ENCODE measurements at places on chromosomes 5 and 9.
A peak's percentile ranks its signal among the peaks of the same experiment; 100 is the strongest.

DNA sequence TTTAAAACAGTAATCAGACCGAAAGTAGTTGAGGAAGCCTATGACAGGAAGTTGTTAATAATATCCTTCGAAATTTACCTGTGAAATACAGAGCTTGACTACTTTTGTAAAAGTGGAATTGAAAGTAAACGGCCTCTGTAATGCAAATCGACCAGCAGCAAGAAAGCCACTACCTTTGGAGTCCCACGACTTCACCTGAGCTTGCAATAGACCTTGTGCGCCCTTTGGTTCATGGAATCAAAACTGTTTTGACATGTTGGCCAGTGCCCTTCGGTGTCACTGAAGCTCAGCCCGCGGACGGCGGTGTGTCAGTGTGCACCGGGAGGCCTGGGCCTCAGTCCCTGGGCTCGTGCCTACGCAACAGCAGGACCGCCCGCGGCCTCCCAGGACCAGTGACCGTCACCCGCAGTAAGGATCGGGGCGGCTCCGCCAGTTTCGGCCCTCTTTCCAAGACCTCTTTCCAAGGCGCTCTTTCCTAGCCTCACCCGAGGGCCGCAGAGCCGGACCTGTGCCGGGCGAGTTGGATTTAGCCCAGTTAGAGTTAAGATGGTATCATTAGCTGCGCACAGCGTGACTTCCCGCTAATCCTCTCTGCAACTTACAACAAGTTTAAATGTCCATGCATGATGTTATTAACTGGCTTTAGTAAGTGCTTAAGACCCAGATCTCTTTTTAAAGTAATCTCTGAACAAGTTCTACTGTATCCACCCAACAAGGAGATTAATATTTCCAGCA is 223.3 kb downstream of the MEF2C start:
- no peak for DNase-seq

DNA sequence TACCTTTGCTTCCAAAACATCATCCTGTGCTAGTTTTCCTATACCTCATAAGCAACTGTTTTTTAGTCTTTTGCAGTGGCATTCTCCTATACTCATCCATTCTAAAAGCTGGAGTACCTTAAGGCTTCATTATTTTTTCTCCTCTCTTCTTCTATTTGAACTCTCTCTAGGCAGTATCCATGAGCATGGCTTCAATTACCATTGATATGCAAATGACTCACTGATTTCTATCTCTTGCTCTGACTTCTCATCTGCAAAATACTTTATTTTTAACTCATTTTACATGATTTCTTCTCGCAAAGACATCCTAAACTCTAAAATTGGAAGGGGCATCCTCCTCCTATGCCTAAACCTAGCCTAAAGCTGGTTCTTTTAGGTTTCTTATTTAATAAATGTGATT is 365.1 kb upstream of the NUDT12 start:
- no peak for DNase-seq

- no peak for DNase-seq
Measured at GRCh38 chr5:79992891-79993657, 2.0 kb upstream of the MTX3 start.

DNA sequence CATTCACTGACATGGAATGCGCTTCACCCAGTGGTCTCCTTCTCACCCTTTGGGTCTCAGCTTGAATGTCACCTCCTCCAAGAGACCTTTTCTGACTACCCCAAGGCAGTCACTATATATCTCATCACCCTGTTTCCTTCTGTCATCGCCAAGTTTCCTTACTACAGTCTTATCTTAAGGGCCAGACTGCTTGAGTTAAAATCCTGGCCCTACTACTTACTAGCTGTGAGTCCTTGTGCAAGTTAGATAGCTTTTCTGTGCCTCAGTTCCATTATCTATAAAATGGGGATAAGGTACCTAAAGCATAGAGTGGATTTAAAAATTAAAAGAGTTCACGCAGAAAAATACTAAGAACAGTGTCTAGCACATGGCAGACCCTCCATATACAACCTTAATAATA is 132.4 kb downstream of the GABBR2 start:
- DNase-seq: no peak

- DNase-seq: no peak
Measured at GRCh38 chr5:131751506-131751905, 45.3 kb downstream of the FNIP1 start.

GRCh38 chr9:83706676-83707517 is 861 bp downstream of the UBQLN1 start:
- peak; percentile 89 for DNase-seq

GRCh38 chr5:41763081-41763480 is 107.1 kb downstream of the OXCT1 start:
- DNase-seq: no peak

DNA sequence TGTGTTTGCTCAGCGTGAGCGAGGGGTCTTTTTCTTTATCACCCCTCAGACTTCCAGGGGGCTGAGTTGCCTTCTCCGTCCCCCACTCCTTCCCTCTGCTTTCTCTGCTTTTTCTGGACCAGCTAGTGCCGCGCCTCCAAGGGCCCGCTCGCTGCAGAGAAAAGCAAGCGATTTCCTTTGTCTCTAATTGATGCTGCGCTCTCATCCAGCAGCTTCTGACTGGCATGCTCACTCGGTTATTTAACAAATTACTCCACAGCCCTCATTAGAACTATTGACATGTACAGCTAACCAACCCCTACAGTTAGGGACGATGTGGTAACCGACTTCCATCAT is 288.0 kb downstream of the ELAVL2 start:
- no peak for DNase-seq

DNA sequence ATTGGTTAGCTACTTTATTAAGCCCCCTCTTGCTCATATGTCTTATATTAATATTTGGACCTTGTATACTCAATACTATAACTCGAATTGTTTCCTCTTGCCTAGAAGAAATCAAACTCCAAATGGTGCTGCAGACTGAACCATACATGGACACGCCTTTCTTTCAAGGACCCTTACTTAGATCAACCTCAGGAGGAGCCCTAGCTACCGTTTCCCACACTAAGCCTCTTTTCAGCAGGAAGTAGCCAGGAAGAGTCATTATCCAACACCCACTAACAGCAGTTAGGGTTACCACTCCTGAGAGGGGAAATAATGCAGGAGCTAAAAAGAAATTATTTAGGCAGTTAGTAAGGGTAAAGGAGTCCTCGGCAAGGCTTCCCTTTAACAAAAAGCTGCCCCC is 243.8 kb upstream of the PUM3 start:
- DNase-seq: no peak

- DNase-seq: no peak
Measured at GRCh38 chr9:89608641-89609335, 4.0 kb downstream of the GADD45G start.

DNA sequence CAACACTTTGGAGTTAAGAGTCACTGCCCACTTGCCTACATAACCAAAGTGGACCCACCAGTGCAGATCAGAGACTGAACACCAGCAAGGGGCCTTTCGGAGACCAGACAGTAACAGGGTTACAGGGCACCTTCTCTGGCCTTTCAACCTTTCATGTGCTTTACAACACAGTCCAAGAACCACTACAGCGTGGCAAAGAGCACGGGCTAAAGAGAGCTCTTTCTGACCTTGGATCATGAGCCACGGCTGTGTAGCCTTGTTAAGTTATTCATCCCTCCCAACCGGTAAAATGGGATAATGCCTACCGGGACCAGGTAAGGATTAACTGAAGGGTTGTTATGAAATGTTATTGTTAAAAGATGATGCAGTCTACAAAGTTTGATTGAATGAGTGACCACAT is 75.0 kb downstream of the TLE1 start:
- no peak for DNase-seq

DNA sequence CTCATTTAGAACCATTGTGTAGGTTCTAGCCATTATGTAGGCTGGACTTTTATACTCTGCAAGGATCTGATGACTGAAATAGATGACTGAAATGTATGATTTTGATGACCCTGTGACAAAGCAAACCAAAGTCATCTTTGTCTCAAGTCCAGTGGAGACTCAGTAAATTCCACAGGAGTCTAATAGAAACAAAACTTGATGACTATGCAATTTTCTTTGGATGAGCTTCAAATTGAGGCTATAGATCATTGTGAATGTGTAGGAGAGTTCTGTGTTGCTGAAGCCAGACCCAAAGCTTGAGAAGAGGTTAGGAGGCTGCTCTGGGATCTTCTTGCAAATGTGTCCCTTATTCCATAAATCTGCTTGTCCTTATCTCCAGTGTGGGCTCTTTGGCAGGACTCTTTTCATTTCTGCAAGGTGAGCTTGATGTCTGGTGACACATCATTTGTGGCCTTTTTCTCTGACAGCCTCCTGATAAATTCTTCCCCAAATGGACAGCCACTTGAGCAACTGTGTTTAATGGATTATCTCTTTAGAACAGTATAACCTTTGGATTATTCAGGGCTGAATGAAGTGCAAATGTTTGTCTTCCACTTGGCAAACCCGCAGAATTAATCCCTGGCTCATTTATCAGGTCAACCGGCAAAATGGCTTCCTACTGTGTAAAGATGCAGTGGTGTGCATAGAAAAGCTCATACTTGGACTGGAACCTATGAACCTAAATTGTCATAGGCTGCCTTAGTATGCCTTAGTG is 235.1 kb upstream of the ANKH start:
- no peak for DNase-seq

- DNase-seq: no peak
Measured at GRCh38 chr5:165039748-165040147, 1534.3 kb downstream of the MAT2B start.

- DNase-seq: no peak
Measured at GRCh38 chr9:100774962-100775361, 197.1 kb downstream of the CAVIN4 start.

DNA sequence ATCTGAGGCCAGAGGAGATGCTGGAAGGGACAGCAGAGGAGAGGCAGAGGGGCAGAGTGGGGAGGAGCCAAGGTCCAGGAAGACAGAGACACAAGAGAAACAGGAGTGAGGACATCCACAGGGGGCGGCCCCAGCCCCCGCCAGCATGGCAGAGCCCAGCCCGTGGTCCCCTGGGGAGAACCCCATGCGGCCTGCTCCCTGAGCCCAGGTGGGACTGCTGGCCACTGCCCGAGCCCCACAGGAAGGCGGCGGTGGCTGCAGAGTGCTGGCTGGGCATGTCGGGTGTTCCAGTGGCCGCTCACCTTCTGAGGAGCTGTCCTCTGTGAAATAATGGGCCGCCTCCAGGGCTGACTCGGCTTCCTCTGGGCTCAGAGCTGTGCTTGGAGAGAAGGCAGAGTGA is 8.9 kb upstream of the MRNIP start:
- DNase-seq: no peak

- DNase-seq: no peak
Measured at GRCh38 chr5:53915120-53915519, 354.7 kb downstream of the NDUFS4 start.

GRCh38 chr5:136082390-136083193 is 50.1 kb upstream of the SMAD5 start:
- no peak for DNase-seq

DNA sequence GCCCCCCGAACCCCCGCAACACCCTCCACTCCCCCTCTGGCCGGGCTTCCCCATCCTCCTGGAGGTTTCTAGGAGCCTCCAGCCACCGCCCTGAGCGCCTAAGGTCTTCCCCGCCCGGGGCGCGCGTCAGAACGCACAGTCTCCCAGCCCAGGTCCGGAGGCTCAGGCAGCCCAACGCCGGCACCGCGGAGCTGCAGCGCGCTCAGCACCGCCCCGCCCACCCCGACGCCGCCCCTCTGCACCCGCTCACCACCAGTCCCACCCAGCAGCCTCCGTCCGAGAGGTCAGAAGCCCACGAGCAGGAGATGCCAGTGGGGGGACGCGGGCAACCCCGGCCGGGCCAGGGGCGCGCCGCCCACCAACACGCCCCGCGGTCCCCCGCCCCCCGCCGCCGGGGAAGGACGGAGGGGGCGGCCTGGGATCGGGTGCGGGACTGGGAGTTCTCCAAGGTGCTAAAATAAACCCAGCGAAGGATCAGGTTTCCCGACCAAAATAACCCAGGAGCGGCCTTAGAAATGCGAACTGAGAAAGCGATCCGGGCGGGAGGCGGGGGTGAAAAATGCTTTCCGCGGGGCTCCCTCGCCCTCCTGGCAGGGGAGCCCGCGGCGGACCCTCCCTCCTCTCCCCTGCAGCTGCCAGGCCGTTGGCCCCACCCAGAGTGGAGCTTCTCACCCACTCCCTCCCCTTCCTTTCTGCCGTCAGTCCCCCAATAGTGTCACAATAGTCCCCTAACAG is 6.5 kb upstream of the FAM78A start:
- peak; percentile 86 for DNase-seq

DNA sequence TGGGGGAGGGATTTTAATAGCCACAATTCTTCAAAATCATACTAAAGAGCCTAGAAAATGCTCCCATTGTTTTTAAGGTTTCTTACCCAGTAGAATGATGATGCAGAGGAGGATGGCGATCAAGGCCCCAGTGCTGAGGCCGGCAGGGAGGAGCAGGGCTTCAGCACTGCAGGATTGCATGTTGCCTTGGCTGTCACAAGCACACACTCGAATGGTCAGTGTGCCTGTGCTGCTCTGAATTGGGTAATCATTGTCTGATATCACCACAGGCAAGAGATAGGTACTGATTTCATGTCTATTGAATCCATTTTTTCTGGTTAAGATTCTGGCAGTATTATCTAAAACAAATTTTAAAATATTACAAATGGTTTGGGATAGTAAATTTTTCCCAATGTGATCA is 153.3 kb downstream of the CDH10 start:
- DNase-seq: no peak

DNA sequence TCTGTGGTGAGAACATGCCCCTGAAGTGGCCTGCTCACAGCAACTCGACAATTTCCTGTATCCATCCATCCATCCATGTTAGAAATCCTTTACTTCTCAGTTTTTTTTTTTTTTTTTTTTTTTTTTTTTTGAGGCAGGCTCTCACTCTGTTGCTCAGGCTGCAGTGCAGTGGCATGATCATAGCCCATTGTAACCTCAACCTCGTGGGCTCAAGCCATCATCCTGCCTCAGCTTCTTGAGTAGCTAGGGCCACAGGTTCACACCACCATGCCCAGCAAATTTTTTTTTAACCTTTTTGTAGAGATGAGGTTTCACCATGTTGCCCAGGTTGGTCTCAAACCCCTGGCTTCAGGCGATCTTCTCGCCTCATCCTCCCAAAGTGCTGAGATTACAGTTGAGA is 259.1 kb downstream of the ARHGAP26 start:
- DNase-seq: no peak

GRCh38 chr9:129936222-129936621 is 101.0 kb downstream of the USP20 start:
- no peak for DNase-seq

- DNase-seq: no peak
Measured at GRCh38 chr9:88738709-88739108, 203.7 kb downstream of the NXNL2 start.

DNA sequence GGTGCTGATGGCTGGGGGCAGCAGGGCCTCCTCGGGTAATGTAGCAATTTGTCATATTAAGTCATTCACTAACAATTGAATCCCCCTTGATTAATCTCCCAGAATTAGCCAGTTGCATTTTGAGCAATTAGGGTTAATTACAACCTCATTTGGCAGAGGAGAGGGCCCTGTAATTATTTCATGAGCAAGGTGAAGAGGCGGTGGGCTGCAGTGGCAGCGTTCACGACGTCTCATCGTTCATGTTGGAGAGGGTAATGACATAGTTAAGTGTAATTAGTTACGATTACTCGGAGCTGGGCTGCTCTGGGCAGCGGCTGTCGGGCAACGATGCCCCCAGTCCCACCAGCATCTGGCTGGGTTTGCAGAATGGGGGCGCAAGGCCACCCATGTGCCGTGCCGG is 46.0 kb downstream of the NEK6 start:
- no peak for DNase-seq

- DNase-seq: no peak
Measured at GRCh38 chr9:13648676-13649075, 369.2 kb upstream of the MPDZ start.
